Caco-2 (cell line): ENCODE measurements at places on chromosomes 12 and 14. TPM values are rescaled to one million over a fixed set of nuclear protein-coding genes. Genes with fewer than 3 reads are reported as not detected.

The RNASE1 gene
- total RNA-seq = 1.2 and 1.5 TPM in 2 replicates

The MIP gene
- total RNA-seq = not detected in 2 replicates

The CACNA2D4 gene
- total RNA-seq = 2.0 and 2.2 TPM in 2 replicates

The CISTR gene
- total RNA-seq = not detected in 2 replicates

The WIF1 gene
- total RNA-seq = not detected in 2 replicates

The ADIPOR2 gene
- total RNA-seq = 119 and 125 TPM in 2 replicates

The AMN gene
- total RNA-seq = 70.7 TPM in 2 replicates

The GPRC5D gene
- not detected in 2 replicates for total RNA-seq

The GPHB5 gene
- total RNA-seq = not detected in 2 replicates

The LHX5 gene
- total RNA-seq = 0.25 and 0.30 TPM in 2 replicates

The AHNAK2 gene
- 0.77 and 0.81 TPM in 2 replicates for total RNA-seq

The ANKRD33 gene
- not detected in 2 replicates for total RNA-seq

The SAMD4A gene
- 60.4 and 60.8 TPM in 2 replicates for total RNA-seq

The BCL11B gene
- total RNA-seq = 0.05 TPM in 1 of 2 replicates, not detected in the other

The EXOC3L4 gene
- 6.3 and 6.7 TPM in 2 replicates for total RNA-seq

The KRT79 gene
- not detected in 2 replicates for total RNA-seq

The RAD9B gene
- 2.8 and 3.8 TPM in 2 replicates for total RNA-seq

The EFS gene
- 0.14 and 0.16 TPM in 2 replicates for total RNA-seq

The POTEG gene
- total RNA-seq = not detected in 2 replicates

The RILPL2 gene
- 3.1 and 3.2 TPM in 2 replicates for total RNA-seq

The CACNB3 gene
- 20.4 and 28.2 TPM in 2 replicates for total RNA-seq

The TSPAN8 gene
- total RNA-seq = 86.4 and 99.9 TPM in 2 replicates

The WNK1 gene
- total RNA-seq = 206 and 224 TPM in 2 replicates

The GLI1 gene
- 0.48 and 0.53 TPM in 2 replicates for total RNA-seq

The DHRS7 gene
- total RNA-seq = 61.6 and 65.6 TPM in 2 replicates

The LRP1 gene
- 106 and 111 TPM in 2 replicates for total RNA-seq

The LRFN5 gene
- total RNA-seq = not detected in 2 replicates

The RBM19 gene
- total RNA-seq = 35.7 and 41.4 TPM in 2 replicates

The VCPKMT gene
- 9.7 TPM in 2 replicates for total RNA-seq

The LRRIQ1 gene
- total RNA-seq = not detected in 2 replicates

The SOAT2 gene
- total RNA-seq = 6.5 and 9.7 TPM in 2 replicates

The AKAP3 gene
- total RNA-seq = 1.6 and 3.2 TPM in 2 replicates

The ANO4 gene
- 0.09 TPM in 1 of 2 replicates, not detected in the other for total RNA-seq

The NFE2 gene
- total RNA-seq = 5.7 and 6.2 TPM in 2 replicates

The BDKRB1 gene
- 0.18 TPM in 1 of 2 replicates, not detected in the other for total RNA-seq

The GYS2 gene
- 0.66 and 1.3 TPM in 2 replicates for total RNA-seq

The KRT2 gene
- total RNA-seq = not detected in 2 replicates

The TNFRSF1A gene
- 79.0 and 79.4 TPM in 2 replicates for total RNA-seq

The ZC2HC1C gene
- 2.5 and 3.8 TPM in 2 replicates for total RNA-seq

The M6PR gene
- 303 and 310 TPM in 2 replicates for total RNA-seq

The TAS2R43 gene
- not detected in 2 replicates for total RNA-seq

The TMPRSS12 gene
- total RNA-seq = not detected in 2 replicates

The RFX4 gene
- total RNA-seq = not detected in 2 replicates

The NPFF gene
- 2.4 TPM in 1 of 2 replicates, not detected in the other for total RNA-seq

The NYNRIN gene
- 5.9 and 6.1 TPM in 2 replicates for total RNA-seq

The AJUBA gene
- total RNA-seq = 184 and 211 TPM in 2 replicates

The TAS2R7 gene
- not detected in 2 replicates for total RNA-seq
